ENCODE measurements at places on chromosomes 6 and 20.

DNA sequence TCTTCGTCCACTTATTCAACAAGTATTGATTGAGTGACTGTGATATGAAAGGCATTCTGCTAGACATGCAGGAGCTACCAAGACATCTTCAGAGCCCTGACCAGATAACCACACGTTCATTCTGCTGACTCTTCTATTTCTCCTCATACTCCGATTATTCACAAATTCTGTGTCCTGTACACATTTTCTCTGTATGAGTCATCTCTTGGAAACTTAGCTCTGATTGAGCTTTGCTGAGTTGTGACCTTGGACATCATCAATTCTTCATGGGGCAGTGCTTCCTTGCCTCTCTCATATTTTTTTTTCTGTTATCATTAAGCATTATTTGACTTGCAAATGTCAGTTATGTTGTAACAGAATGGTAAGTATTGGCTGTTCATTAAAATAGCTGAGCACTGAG, 351.6 kb upstream of the CNR1 start:
- no peak for DNase-seq

- no peak for DNase-seq
Measured at GRCh38 chr6:108635505-108636226, 74.9 kb downstream of the FOXO3 start.

DNA sequence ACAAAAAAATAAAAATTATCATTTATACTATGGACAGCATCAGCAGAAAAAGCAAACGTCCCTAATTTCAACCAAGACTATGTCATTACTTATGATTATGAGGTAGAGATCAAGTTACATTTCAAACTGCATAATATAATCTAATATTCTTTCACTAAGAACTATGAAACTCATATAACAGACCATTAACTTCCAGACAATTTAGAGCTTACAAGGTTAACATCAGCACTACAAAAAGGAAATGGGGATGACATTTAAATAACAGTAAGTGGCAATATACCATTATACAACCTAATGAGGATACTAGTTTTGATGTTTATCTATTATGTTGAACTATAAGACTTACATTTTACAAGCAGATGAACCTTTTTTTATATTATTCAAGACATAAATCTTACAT, 261.0 kb upstream of the THEMIS start:
- DNase-seq: no peak

- DNase-seq: no peak
Measured at GRCh38 chr6:137958811-137959565, 91.9 kb downstream of the TNFAIP3 start.

DNA sequence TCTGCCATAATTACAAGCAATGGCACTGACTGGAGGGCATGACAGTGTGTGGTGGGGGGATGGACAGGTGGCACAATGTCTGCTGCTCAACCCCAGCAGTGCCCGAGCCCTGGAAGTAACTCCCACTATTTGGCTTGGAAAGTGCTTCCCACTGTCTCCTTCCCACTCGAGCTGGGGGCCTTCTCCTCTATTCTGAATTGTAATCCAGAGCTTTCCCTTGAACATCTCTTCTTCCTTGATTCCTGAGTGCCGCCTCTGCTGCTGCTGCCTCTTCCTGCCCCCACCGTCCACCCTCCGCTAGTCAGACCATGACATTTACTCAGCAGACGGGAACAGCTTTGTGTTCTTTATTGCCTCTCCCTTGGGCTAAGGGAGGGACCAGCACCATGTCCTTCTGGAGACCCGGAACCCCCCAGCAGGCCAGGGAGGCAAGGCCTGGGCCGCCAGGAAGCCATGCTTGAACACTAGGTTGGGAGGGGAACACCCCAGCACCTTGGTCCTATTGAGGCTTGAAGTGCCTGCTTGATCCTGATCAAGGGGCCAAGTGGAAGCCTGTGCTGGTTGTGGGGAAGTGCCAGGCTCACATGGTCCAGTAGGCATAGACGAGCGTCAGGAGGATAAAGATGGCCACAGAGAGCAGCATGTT, 17.0 kb downstream of the CCDC167 start:
- DNase-seq: no peak

Data from neural crest cell (in vitro differentiated cells).